ENCODE measurements at places on chromosomes 2 and 18.

- no peak for DNase-seq
Measured at GRCh38 chr2:131040661-131041401, 52.4 kb downstream of the FAM168B start.

GRCh38 chr2:39225567-39225966, 18.2 kb downstream of the CDKL4 start:
- no peak for DNase-seq

- no peak for DNase-seq
Measured at GRCh38 chr18:80106482-80107051, 2.5 kb upstream of the ADNP2 start.

DNA sequence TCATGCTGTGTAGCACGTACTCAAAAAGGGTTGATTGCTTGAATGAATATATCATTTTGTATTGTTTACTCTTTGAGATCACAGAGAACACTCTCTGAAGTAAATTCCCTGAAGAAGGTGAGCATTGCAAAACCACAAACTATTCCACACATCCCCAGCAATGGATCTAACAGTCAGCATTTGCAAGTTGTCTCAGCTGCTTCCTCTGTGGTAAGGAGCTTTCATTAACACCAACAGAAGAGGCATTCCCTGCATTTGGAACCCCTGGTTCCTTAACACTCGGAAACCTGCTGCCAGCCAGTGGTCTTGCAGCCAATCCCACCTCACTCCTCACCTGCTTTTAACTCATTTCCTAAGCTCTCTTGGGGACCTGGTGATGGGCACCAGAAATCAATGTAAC, 108.4 kb downstream of the IRS1 start:
- no peak for DNase-seq

GRCh38 chr2:41400088-41400665, 647.6 kb upstream of the PKDCC start:
- DNase-seq, result no peak
